ENCODE measurements at places on chromosomes 1 and 21.

- DNase-seq: no peak
Observed at GRCh38 chr1:31373897-31374486, 1.1 kb upstream of the FABP3 start.

DNA sequence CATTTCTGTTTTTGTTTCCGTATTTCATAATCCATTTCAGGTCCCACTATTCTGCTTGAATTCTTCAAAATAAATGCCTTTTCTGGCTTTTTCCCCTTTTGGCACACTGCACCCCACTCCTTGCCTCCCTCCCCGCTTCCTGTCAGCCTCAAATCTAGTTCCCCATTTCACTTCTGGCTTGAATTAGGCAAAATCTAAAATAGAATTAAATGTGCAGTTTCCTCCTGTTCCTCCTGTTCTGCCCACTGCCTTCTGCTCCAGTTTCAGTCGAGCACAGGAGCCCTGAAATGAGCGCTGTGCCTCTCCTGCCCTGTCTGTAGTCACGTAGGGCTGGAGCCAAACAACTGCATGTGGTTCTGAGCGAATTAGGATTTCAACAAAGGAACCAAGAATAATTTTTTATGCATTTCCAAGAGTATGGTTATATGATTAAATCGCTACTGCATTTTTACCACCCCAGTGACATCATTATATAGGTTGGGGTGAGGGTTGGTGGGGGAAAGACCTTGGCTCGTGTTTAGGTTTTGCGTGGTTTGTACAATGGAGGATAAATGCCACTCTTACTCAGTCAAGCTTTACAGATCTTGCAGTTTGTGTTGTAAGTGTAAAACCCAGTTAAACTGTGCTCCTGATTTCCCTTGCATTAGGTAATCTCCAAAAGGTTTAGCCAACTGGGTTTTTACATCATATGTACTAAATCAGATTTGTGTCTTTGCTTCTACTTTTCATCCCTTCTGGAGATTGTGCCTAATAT is 114.9 kb downstream of the VPS13D start:
- no peak for DNase-seq

DNA sequence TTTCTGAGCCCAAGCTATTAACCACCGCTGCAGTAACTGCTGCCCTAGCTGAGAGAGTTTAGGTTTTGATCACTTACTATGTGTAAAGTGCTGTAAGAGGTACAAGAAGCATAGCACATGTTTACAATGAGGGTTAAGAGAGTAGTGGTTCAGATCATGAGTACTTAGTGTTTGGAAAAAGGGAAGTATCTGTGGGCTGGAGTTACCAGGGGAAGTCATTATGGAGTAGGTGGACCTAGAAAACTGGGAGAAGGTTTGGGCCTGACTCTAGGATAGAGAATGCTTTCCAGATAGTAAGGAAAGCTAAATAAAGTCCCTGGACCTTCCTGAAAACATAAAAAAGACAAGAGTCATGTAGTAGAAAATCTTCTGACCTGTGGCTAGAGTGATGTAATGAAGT is 149.6 kb upstream of the PLXNA2 start:
- no peak for DNase-seq

GRCh38 chr1:202305168-202305567 is 36.6 kb downstream of the UBE2T start:
- DNase-seq: no peak

DNA sequence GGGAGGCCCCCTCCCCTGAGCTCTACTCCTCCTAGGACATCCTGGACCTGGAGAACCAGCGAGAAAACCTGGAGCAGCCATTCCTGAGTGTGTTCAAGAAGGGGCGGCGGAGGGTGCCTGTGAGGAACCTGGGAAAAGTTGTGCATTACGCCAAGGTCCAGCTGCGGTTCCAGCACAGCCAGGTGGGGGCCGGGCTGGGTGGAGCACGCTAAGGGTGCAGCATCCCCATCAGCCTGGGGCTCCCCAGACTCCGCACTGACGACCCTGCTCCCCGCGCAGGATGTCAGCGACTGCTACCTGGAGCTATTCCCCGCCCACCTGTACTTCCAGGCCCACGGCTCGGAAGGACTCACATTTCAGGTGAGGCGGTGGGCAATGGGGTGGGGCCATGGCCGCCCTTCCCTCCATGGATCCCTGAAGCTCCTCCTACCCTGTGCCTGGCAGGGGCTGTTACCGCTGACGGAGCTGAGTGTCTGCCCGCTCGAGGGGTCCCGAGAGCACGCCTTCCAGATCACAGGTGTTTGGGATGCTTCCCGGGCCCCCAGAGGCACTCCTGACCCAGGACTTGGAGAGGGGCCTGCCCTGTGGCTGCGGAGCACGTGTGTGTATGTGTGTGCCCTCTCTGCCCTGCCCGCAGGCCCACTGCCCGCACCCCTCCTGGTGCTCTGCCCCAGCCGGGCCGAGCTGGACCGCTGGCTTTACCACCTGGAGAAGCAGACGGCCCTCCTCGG is 4.1 kb downstream of the PLEKHN1 start:
- no peak for DNase-seq

DNA sequence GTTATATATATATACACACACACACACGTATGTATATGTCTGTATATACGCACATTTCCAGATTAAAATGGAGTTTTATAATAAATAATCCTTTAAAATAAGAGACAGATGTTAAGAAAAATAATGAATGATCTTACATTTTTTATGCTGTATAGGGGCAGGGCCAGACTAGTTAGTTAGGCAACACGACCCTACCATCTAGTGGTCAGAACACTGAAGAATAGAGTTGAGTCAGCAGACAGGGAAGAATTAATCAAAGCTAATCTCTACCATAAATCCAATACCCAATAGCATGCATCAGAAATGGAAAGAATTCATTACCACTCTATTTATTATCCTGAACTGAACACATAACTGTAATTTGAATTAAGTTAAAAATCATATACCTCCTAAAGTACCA is 156.7 kb downstream of the BRINP3 start:
- DNase-seq: no peak

- DNase-seq: no peak
Observed at GRCh38 chr1:220290140-220290761, 18.0 kb upstream of the RAB3GAP2 start.

DNA sequence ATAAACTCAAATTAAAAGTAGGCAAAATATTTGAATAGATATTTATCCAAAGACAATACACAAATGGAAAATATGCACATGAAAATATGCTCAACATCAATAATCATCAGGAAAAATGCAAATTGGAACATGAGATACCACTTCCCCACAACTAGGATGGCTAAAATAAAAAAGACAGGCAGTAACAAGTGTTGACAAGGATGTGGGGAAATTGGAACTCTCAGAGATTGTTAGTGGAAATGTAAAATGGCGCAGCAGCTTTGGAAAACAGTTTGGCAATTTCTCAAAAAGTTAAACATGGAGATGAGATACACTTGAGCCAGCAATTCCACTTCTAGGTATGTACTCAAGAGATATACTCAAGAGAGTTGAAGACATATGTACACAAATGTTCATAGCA is 48.8 kb downstream of the NAV1 start:
- no peak for DNase-seq

- DNase-seq: no peak
Observed at GRCh38 chr21:20108016-20108415, 890.2 kb upstream of the NCAM2 start.

DNA sequence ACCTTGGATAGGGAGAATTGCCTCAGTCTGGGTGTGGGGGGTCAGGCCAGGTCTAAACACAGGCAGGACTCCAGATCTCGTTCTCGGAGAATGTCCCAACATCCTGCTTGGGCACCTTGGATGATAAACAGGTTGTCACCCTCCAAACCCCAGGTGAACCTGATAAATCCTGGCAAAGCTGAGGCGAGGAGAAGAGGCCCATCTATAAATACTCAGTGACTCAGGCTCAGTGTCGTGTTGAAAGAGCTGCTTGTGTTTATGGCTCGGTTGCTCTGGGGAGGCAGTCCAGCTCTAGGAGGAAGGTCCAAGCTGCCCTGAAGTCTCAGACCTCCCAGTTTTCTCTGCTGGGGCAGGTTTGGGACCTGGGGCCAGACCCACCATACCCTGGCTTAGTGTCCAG is 15.8 kb upstream of the TRIM63 start:
- DNase-seq: peak; percentile 45

- DNase-seq: peak; percentile 39
Observed at GRCh38 chr1:168466092-168466713, 77.6 kb downstream of the XCL2 start.

DNA sequence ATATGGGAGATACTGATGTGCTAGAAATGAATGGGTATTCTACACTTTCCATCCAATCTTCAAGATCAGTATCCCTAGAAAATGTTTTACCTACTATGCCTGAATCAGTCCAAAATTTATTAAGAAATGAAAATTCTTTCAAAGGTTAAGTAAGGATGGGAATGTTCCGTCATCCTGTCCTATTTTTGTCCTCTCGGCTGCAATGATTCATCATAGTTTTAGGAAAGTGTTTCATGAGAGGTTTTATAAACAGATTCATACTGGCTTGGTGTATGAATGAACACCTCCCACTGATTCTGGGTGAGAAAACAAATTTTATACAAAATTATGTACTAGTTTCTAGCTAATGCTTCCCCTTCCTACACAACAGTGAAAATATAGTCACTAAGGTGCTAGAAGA is 504.6 kb upstream of the NR5A2 start:
- peak; percentile 66 for DNase-seq

- no peak for DNase-seq
Observed at GRCh38 chr1:61636814-61637213, 88.1 kb downstream of the TM2D1 start.

DNA sequence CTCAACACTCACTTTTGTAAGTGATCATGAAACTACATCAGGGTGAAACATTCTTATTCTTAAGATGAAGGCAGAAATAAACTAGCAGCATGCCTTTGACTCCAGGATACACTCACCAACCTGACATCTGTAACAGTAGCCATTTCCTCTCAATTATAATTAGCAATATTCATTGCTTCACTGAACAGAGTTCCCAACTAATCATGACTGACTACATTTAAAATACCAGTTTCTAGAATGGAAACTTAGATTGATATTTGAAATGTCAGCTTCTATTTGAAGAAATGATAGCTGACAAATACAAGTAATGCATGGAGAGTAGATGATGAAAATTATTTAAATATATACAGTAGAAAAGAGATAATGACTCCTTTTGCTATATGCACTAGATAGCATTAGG is 1023.8 kb downstream of the MRPL39 start:
- no peak for DNase-seq

- no peak for DNase-seq
Observed at GRCh38 chr1:243903041-243903440, 53.0 kb upstream of the AKT3 start.

DNA sequence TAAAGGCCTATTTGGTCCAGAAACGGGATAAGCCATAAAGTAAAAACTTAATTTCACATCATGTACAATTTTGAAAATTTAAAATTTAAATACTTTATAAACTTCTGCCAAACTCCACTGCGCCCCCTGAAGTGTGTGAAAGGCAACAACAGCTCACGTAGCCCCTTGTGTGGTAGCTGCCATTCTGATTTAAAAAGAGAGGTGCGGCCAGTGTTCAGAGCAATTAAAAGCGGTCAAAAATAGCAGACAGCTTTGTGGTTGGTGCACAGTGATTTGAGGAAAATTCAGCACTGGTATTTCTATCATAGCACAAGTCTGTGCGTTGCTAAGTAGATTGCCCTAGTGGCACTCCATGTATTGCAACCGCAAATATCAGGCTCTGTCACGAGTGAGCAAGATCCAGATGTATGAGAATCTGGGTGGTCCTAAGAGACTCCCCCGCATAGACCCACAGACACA is 122.5 kb downstream of the ATG4C start:
- peak; percentile 6 for DNase-seq

DNA sequence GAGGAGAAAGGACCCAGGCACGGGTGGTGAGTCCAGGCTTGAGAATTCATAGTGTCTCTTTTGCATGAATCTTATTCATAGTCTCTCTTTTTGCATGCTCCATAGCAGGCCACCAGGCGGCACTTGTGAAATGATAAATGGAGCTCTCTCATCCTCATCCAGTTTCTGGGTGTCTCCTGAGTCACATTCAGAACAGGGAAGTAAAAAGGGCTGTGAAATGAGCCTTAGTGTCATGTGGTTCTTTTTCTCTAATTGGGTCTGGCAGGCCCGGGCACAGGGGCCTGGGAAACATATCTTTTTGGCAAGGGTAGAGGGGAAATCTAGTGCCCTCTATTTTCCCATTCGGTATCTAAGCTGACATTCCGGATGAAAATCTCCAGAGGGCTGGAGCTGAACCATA is 19.1 kb upstream of the NCF2 start:
- DNase-seq: peak; percentile 87

- peak; percentile 56 for DNase-seq
Observed at GRCh38 chr1:35894183-35894582, 11.2 kb downstream of the AGO1 start.

- DNase-seq: peak; percentile 33
Observed at GRCh38 chr1:27527223-27527889, 37.4 kb upstream of the WASF2 start.

DNA sequence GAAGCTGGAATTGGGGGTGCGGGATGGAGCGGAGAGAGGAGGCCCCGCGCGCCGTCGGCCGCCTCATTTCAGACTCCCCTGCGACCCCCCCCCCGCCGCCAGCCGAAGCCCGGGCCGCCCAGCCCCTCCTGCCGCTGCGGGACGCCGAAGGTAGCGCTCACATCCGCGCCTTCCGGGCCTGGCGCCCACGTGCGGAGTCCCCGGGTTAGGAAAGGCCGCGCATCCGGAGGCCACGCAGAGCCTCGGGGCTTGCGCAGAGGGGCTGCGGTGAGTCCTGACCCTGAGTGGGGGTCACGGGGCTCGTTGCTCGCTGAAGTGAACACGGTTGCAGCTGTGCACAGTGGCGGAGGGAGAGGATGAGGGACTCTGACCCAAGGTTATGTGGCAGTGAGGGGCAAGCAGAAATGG is 552 bp upstream of the ZNF496 start:
- DNase-seq: peak; percentile 61

DNA sequence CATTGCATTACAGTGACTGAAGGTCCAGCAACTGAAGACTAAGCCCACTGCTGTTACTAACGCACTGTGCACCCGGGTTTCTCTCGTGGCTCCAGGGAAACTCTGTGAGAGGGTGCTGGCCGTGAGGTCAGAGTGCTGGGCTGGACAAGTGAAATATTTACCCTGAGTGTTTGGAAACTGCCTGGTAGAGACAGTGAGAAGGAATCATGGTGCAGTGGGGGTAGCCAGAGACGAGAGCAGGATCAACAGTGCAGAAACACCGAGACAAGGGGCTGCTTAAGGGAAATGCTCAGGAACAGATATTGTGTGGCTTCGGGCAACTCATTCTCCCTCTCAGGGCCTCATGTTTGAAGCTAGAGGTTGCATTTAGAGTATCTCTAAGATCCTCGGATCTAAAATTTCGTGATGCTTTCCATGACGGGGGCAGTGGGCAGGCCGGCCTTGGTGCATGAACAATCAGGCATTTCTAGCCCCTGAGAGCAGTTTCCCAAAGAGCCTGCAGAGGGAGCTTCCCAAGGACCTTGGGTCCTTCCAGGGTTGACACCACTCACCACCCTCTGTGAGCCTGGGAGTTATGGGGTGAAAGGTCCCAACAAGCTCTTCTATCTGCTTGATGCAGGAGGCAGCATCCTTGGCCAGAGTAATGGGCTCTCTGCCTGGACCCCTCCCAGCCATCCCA is 9.7 kb downstream of the CD2 start:
- DNase-seq: peak; percentile 13

GRCh38 chr1:6392809-6393399 is 663 bp downstream of the ACOT7 start:
- DNase-seq: no peak

GRCh38 chr1:4422504-4423289 is 231.7 kb upstream of the AJAP1 start:
- DNase-seq: no peak

GRCh38 chr1:231990388-231990787 is 363.8 kb downstream of the DISC1 start:
- DNase-seq: no peak

GRCh38 chr1:25629836-25630235 is 13.2 kb downstream of the MAN1C1 start:
- DNase-seq: peak; percentile 72

Data from EH (cell line).